NCI-H187 (cell line): ENCODE measurements at places on chromosomes 5 and 9.

DNA sequence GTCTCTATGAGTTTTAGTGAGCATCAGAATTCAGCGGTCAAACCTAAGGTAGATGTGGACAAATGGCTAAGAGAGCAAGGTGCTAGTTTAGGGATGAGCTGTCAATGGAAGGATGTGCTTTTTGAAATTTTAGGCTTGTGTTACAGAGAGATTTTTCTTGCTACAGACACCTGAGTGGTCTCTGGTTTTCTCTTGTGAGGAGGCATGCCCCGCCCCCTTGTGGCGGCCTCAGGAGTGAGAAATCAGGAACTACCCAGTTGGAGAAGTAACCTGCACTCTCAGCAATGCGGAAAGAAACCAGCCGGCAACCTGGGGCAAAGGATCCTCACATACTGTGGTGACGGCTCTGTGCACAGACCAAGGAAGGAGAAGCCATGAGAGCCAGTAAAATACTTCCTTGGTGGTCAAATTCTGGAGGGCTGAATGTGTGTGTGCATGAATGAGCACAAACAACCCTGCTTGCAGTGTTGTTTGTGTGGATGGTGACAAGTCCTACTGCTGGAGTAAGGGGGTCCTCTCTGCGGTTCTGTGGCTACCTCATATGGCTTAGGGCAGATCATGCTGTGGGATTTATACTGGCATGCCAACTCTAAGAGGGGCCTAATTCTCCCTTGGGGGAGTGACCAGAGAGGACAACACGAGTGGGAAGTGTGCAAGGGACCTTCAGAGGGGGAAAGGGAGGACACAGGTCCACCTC lies 16.7 kb upstream of the HSD17B4 start:
- no peak for DNase-seq

- DNase-seq = no peak
Measured at GRCh38 chr5:14716755-14717752, 52.5 kb downstream of the OTULIN start.

DNA sequence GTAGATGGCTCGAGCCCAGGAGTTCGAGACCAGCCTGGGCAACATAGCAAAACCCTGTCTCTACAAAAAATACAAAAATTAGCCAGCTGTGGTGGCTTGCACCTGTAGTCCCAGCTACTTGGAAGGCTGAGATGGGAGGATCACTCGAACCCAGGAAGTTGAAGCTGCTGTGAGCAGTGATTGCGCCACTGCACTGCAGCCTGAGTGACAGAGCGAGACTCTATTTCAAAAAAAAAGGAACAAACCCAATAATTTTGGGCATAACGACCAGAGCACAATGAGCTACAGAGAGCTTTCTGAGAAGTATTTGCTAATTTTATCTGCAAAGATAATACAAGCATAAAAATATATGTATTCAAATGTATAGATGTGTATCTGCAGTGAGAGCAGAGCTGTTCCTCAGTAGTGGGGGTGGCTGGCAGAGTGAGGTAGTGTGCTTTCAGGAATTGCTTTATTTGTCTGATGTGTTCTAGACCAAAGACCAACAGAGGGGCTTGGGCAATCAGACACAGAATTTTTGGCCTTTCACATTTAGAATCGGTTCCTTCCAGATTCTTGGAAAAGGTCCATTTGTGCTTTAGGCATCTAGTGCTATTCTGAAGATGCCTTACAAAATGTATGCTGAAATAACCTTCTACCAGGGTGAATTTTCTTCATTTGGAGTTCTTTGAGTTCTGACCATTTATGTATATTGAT lies 5.2 kb downstream of the DOCK8 start:
- no peak for DNase-seq

GRCh38 chr5:136203303-136203922 lies 10.5 kb upstream of the SMIM32 start:
- DNase-seq = no peak

DNA sequence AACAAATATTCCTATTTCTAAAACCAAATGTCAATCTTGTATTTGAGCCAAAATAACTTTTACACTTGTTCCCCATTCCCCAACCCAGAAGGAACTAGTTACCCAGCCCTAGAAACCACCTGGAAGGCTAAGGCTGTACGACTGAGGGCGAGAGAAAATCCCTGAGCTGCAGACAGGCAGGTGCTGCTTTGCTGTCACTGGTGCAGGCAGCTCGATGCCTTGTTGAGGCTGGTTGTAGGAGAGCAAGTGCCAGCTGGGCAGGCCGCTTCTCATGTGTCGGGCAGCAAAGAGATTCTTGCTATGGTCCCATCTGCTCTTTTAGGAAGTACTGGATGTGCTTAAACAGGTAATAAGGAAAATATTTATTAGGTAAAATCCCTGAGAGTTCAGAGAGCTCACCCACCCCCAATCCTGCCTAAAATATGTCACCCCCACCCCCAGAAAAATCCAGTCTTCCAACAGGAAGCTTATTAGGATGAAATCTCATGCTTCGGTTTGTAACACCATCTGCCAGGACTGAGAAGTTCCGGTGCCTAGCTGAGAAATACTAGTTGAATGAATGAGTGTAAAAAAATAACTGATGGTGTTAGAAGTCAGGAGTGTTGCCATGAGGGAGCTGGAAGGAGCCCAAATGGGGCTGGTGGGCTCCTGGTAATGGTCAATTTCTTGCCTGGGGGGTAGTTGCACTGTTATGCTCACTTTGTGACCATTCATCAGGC lies 91.1 kb upstream of the DMRT1 start:
- DNase-seq = no peak

DNA sequence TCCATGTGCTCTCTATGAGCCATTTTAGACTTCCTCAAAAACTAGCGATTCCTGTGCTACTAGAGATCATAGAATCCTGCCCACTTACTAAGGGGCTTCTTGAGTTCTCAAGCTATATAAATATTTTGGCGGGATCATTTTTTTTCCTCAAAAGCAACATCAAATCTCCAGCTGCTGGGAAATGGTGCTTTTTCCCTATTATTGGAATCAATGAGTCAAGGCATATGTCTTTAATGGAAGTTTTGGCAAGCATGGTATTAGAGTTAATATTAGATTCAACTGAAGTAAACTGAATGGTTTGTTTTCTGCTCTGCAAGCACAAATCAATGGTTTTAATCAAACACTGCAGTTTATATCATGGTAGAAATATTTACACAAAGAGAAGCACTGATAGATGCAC lies 369.9 kb upstream of the PTGER4 start:
- no peak for DNase-seq
